ENCODE measurements at places on chromosomes 2 and 18.

GRCh38 chr2:161427664-161428587 is 11.8 kb downstream of the TBR1 start:
- DNase-seq = no peak

DNA sequence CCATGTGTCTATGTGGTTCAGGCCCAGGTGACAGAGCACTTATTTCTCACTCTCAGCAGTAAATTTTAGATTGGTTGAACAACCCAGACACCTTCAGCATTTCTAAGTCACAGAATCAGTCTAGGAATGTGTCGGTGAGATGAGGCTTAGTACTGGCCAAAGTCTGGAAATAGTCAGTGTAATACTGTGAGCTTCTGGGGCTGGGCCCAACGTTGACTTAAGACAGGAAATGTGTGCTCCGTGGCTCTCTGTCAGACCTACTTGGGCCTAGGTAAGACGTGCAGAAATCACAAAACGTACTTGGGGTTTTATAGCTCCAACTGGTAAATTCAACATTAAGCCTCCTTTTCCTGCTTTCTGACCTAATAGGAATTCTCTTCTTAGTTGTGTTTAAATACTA is 160.3 kb upstream of the COL3A1 start:
- no peak for DNase-seq

GRCh38 chr2:58204195-58204959 is 36.7 kb downstream of the FANCL start:
- DNase-seq = no peak

- no peak for DNase-seq
Observed at GRCh38 chr2:74071426-74071825, 76.3 kb downstream of the BOLA3 start.
